ENCODE measurements at places on chromosomes 11 and 22.

DNA sequence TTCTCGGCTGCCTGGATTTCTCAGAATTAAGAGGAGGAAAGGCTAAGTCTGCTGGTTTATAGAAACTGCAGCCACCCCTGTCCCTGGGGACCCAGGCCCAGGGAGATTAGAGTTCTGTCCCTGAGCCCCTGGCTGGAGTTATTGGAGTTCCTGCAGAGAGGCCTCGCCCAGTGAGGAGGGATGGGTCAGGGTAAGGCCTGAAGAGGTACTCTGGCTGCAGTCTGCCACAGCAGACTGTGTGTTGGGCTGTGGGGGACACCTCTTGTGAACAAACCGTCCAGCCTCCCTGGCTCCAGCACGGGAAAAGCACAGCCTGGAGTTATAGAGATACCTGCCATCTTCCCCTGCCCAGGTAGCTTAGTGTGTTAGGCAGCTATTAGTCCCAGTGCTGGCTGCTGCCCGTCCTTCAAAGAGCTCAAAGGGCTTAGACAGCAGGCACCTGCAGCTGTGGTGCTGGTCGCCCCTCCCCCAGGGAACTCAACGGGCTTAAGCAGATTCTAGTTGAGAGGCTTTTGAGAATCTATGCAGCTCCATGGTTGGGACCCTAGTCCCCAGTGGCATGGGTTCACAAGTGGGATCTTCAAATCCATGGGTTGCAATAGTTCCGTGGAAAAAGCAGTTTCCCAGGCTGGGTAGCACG lies 36.6 kb upstream of the MUC15 start:
- DNase-seq = no peak

DNA sequence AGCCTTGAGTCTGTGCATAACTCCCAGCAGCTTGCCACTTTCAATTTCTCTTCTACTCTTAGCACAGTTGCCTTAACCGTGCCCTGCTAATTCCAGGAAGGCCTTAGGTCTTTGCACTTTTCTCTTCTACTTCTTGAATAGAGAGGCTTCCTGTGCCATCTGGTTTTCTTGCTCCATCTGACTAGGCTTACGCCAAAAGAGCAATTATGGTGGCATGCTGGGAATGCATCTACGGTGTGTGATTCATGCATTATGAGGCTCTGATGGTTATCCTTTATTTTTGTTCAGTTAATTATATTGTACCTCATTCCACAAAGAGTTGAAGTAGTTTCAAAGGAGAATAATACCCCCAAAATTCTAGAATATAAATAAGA lies 29.4 kb downstream of the SIK2 start:
- no peak for DNase-seq

DNA sequence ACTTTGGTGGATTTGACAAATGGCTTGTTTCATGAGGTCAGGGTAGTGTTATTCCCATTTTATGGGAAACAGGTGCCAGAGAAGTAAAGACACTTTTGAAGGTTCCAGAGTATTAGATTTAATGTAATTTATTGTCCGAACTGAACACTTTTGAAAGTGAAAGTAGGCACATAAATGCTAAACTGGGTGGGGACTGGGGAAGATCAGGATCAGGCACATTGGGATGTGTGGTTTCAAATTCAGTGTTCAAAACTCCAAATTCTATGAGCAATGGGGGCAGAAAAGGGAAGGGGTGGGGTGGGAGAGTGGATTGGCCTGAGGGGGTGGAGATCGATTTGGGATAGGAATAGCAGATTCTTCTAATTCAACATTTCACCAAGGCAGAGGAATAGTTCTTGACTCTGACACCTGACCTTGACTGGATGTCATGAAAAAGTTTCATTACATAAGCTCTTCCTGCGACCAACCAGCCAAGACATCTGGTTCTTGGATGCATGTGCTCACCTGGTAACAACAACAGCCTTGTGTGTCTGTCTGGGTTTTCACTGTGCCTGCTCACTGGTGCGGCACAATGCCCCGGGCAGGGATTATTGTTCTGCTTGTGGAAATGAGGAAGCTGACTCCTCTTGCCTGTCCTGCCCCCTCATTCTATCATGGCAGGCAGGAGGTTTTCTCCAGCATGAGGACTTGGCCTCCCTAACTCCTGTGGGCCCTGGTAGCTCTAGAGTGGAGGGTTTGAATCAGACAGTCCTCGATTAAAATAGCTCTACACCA lies 10.8 kb downstream of the PPFIBP2 start:
- no peak for DNase-seq

DNA sequence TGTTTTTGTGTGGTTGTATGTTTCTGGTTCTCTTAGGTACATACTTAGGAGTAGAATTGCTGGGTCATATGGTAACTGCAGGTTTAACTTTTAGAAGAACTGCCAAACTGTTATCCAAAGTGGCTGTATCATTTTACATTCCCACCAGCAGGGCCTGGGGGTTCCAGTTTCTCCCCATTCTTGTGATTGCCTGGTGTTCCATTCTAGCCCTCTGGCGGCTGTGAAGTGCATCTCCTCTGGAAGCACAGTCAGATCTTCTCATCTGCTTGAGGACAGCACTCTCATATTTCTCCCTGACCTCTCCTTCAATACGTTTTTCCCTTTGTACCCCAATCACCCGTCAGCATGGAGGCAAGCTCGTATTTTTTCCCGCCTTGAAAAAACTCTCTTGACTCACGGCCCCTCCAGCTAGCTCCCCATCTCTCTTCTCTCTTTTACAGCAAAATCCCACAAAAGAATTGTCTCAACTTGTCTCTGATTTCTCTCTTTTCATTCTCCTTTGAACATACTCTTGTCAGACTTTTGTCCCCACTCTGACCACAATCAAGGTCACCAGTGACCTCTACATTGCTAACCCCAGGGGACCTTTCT lies 56.8 kb upstream of the THY1 start:
- no peak for DNase-seq

DNA sequence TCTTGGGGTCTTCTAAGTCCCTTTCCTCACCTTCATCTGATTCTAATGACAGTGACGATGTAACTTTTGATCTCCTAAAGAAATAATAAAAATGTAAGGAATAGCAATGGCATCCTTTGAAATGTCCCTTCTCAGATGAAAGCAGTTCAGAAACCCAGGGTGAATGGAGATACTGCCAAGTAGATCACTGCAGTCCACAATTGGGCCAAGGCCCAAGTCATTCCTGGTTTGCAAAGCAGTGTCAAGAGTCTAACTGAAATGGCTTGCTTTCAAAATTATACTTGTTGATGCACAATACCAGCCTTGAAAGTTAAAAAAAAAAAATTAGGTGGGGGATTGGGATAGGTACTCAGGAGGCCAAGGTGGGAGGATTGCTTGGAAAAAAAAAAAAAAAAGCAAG lies 20.4 kb downstream of the ASCC2 start:
- DNase-seq = no peak

- no peak for DNase-seq
Observed at GRCh38 chr11:104148706-104149105, 15.2 kb downstream of the PDGFD start.

DNA sequence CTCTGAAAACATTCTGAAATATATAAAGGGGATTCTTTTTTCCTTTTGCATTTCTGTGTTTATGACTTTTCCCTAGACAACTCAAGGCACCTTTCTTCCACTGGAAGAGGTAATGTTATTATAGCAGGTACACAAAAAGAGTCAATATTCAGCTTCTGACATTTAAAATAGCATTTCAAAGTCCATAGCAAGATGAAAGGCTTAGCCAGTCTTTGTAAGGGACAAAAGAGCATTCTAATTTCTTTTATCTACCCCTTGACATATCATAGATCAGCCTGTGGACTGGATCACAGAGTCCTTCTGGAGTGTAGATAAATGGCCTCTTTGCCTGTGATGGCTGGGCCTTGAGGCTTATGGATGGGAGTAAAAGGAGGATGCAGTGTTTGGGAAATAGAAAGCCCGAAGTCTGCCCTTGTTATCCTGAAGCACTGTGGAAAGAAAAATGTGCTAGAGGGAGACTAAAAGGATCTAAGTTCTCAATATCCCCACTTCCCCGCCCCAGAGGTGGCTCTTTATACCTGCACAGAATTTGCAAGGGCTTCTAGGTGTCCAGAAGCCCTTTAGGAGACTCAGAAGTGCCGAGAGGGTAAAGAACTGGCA lies 1.6 kb upstream of the HEPACAM start:
- no peak for DNase-seq

DNA sequence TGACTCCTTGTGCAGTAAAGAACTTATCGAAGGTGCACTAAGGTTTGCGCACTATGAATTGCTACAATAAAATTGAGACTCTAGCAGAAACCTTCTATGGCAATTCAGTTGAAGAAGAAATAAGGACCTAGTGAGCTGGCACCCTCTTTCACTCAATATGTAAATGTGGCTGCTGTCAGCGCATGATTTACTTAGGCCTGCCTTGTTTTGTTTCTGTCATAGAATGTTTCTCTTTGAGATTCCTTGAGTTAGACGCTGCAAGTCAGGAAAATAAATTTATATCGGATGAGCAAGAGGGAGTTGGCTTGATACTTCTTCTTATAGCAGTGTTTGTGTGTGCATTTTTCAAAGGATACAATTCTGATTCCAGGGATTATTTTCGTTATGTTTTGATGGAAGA lies 322.1 kb downstream of the BLID start:
- DNase-seq = no peak
